ENCODE measurements at places on chromosomes 1 and 21.

- no peak for DNase-seq
Measured at GRCh38 chr1:24463776-24464735, 38.6 kb upstream of the RCAN3 start.

- no peak for DNase-seq
Measured at GRCh38 chr1:194816859-194817258, 1630.4 kb upstream of the B3GALT2 start.

- peak; percentile 37 for DNase-seq
Measured at GRCh38 chr1:216325946-216326345, 97.3 kb downstream of the USH2A start.

GRCh38 chr1:161737625-161738024 lies 12.0 kb upstream of the DUSP12 start:
- DNase-seq, result no peak

DNA sequence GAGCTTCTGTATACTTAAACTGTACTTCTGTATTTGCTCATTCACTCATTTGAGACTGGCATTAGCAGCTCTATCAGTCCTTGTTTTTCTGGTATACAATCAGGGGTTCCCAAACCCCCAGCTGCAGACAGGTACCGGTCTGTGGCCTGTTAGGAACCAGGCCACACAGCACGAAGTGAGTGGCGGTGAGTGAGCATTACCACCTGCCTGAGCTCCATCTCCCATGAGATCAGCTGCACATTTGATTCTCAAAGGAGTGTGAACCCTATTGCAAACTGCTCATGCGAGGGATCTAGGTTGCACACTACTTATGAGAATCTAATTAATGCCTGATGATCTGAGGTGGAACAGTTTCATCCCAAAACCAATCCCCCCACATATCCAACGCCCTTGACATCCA lies 18.2 kb upstream of the NUF2 start:
- DNase-seq, result no peak

DNA sequence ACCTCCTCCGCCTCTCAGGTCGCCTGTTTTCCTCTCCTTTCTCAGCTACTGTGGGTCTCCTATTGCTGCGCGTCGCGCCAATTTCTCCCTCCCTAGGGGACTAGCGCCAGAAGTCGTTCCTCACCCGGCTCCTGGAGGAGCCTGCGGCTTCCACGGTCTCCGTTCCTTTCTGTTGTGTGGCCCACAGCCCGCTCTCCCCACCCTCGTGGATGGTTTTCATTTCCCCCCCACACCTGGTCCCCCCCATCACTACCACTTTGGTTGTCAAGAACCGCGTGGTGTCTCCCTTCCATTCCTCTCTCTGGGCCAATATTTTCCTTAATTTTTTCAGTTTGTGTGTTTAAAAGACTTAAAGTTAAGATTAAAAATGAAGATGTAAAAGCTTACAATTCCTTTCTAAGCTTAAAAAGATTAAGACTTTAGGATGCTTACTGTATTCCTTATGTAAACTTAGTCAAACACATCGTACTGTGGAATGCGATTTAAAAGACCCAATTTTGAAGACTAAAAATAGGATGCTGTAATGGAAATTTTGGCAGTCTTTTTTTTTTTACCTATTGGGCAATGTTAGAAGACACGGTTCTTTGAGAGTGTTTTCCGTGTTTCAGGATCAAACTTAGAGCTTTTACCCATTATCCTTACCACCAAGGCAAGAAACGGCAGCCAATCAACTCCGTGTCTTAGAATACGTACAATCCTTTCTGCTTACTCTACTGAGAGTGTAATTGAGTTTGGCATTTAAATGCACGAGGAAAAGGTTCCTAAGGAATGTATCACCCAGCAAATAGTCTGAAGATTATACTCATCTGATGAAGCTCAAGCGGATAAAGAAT lies 773 bp downstream of the CNST start:
- DNase-seq, result peak; percentile 75

DNA sequence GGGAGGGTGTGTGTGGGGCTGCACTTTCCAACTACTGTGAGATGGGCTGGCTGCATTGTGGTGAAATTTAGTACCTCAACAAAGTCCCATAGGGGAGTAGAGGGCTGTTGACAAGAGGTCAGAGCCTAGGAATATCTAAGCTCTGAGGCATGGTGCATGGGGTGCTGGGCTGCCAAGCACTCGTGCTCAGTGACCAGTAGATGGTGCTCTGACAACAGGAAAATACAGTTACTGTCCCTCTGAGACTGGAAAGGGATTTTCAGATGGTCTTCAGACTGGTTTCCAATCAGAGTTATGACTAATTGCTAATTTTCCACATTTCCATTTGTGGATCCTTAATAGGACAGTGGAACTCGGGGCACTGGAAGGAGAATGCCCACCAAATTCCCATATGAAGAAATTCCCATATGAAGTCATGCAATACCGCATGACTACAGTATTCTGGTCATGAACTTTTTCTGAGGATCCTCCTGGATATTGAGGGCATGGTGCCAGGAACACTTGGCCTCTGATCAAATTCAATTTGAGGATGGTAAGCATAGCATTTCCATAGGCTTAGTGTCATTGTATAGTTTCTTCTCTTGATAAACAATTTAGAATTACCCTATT lies 4.1 kb upstream of the CACNA1E start:
- DNase-seq, result peak; percentile 55

- no peak for DNase-seq
Measured at GRCh38 chr1:8193840-8194406, 124.0 kb upstream of the SLC45A1 start.

- no peak for DNase-seq
Measured at GRCh38 chr1:156860628-156861423, at the start of gene NTRK1. TSS of gene NTRK1 (plus strand) at chr1:156860865. CDS start at chr1:156860935, 70 bp downstream.

DNA sequence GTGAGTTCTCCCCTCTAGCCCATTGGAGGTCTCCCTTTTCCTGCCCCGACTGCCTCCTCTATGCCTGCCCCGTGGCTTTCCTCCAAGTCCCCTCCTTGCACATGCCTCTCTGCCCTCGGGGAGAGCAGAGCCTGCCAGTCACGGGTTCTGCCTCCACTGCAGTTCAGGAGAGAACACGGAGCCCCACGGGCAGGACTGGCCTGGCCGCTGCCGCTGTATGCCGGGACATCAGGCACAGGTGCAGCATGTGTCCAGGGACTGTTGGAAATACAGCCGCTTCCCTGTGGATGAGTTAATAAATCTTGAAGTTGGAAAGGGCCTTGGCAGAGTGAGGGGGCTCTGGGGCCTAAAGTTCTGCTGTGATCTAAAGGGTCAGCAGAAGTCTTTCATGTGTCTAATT lies 676.6 kb downstream of the MATN1 start:
- DNase-seq, result no peak

DNA sequence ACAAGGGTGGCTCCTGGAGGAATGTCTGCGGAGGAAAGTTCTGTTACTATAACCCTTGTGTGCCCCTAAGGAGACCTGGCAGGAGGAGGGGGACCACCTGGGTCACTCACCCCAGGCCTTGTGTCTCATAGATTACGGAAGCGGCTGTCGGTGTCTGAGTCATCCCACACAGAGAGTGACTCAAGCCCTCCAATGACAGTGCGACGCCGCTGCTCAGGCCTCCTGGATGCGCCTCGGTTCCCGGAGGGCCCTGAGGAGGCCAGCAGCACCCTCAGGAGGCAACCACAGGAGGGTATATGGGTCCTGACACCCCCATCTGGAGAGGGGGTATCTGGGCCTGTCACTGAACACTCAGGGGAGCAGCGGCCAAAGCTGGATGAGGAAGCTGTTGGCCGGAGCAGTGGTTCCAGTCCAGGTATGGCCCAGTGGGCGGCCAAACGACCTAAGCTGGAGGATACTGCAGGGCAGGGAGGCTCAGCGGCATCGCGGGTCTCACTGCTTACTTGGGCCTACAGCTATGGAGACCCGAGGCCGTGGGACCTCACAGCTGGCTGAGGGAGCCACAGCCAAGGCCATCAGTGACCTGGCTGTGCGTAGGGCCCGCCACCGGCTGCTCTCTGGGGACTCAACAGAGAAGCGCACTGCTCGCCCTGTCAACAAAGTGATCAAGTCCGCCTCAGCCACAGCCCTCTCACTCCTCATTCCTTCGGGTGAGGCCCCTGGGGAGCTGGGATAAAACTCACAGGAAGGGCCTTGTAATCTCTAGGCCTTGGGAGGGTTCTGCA lies 101.4 kb downstream of the PIK3R3 start:
- DNase-seq, result no peak

DNA sequence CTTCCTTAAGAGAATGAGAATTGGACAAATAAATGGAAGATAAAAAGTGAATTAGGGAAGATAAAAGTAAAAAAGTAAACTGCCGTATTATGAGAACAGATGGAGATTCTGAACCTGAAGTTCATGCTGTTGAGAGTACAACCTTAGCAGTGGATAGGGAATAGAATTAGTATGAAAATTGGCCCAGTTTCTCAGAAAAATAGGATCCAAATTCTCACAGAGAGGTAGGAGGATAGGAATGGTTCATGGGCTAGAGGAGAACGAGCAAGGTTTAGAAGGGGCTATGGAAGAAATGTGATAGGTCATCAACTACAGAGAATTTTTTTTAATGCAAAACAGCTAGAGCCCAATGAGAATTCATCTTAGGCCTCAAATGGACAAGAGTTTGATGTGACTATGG lies 42.3 kb downstream of the COL24A1 start:
- no peak for DNase-seq

DNA sequence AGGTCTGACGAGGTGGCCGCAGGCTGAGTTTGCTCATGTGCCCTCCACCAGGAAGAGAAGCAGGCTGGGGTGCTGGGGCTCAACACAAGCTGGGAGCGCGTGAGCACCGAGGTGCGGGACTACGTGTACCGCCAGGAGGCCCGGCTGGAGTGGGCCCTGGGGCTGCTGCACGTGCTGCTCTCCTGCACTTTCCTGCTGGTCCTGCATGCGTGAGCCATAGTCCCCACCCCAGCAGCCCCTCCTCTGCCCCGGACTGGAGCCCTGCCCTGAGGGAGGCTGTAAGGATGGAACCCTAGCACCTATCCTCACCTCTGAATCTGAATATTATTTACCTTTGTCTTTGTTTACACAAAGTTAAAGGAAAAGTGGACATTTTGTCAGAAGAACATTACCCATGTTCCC lies 7.8 kb upstream of the ADAM15 start:
- DNase-seq, result no peak

- DNase-seq, result no peak
Measured at GRCh38 chr1:82153272-82153629, 352.5 kb downstream of the ADGRL2 start.

DNA sequence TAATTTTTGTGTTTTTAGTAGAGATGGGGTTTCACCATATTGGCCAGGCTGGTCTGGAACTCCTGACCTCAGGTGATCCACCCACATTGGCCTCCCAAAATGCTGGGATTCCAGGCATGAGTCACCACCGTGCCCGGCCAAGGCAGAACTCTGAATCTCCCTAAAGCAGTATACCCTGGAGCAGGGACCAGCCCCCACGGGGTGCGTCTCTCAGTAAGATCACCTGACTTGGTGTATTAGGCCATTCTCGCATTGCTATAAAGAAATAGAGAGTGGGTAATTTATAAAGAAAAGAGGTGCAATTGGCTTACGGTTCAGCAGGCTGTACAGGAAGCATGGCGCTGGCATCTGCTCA lies 14.2 kb downstream of the DFFB start:
- DNase-seq, result no peak

DNA sequence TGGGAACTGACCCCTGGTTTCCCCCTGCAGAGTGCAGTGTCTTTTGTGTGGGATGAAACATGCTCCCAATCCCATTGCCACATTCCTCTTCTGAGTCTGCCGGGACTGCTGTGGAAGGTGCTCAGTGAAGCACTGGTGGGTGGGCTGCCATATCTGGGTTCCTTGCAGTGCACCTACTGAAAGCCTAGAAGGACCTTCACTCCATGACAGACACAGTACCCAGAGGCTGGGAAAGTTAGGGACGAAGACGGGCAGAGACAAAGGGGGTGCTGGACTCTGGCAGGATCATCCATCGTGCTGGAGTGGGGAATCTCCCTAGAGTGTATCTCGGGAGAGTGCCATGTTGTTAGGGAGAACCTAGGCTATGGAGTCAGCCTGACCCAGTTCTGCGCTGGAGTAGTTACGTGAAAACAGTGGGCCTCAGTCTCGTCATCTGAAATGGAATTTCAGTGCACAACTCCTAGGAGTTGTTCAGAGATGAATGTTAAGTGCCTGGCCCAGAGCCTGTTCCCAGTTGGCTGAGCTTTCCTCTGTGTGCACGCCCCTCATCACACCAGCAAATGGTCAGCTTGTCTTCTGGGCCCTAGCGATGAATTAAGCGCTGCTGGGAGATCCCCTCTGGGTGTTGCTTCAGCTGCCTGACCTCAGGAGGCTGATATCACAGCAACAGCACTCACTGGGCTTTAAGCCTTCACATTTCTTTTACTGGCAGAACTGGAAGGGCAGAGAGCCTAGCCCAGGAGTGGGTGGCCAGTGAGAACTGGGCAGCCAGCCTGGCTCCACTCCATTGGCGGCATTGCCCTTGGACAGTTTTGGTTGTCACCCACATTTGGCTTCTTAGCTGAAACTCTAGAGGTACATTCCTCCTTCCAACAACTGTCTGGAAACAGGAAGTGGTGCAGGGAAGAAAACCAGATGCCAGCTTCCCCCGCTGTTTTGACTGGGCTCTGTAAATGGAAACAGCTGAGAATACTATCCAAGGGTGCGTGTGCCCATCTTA lies 479.8 kb upstream of the VAMP3 start:
- peak; percentile 58 for DNase-seq

GRCh38 chr1:239354231-239354630 lies 32.1 kb upstream of the CHRM3 start:
- no peak for DNase-seq

- no peak for DNase-seq
Measured at GRCh38 chr1:37033355-37034101, 787 bp downstream of the GRIK3 start.

DNA sequence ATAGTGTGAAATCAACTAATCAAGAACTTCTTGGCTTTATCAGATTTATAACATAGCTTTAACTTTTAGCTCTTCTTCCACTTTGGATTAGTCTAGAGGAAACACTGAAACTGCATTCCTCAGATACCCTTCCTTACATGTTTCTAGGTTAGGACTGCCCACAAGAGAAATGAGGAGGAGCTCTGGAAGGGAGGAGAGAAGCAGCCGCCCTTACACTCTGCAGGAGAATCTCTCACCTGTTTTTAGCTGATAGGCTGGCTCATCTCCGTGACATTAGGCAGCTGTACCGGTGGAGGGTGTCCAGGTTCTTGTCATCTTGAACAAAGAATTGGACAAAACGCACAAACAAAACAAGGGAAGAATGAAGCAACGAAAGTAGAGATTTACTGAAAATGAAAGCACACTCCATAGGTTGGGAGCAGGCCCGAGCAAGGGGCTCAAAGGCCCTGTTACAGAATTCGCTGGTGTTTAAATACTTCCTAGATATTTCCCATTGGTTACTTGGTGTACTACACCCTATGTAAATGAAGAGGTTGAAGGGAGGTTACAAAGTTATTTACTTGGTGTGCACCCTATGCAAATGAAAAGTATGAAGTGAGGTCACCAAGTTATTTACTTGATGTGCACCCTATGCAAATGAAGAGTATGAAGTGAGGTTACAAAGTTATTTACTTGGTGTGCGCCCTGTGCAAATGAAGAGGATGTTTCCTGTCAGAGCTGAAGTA lies 524.9 kb upstream of the CHRM3 start:
- no peak for DNase-seq

Measured in astrocyte of the spinal cord (primary cell).